ENCODE measurements at places on chromosomes 2 and 18.

- DNase-seq, result no peak
These were observed 48.2 kb downstream of the SLC66A3 start for GRCh38 chr2:11203480-11203879.

- no peak for DNase-seq
These were observed 185.6 kb upstream of the COL3A1 start for GRCh38 chr2:188788621-188789020.

DNA sequence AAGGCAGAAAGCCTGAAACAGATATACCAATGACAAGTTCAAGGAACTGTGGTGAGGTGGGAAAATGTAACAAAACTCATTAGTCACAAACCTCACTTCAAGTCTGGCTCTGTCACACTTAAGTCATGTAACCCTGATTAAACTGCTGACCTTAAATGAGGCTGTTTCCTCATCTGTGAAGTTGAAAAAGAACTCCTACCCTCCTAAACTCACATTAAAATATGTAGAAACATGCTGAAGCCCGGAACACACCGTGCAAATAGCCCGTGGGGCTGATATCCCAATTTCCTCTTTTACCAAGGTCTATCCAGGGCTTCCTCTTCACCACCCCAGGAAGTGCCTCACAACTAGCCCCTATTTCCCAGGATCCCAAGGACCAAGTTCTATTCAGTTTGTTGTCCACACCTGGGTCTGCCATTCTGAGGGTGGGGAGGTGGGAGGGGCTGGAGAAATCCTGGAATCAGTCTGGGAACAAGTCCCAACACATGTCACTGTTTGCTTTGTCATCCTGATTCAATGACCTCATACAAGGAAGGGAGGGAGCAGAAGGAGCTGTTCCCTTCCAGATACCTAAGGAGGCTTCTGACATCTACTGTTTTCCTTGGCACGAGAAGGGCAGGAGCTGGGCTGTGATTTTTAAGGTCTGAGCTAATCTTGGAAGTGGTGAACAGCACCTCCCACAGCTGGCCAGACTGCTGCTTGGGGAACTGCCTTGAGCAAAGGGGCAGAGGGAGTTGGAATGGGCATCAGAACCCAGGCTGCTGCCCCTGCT lies 42.3 kb downstream of the SLC4A1AP start:
- DNase-seq, result no peak

DNA sequence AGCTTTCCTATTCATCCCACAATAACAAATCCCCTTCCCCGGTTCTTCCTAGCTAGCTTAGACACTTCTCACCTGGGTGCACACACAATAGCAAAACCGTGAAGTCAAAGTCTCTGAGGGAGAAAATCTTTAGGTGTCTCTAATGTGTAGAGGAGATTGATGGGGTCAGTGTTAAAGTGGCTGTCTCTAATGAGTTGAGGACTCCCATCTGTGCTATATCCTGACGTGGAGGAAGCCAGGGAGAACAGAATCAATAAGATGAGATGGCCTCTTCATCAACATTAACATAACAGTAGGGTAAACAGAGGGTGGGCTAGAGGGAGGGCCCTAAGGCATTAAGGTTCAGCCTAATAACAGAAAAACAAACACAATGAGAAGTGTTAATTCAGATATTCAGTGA lies 120.4 kb downstream of the SLC5A7 start:
- no peak for DNase-seq

DNA sequence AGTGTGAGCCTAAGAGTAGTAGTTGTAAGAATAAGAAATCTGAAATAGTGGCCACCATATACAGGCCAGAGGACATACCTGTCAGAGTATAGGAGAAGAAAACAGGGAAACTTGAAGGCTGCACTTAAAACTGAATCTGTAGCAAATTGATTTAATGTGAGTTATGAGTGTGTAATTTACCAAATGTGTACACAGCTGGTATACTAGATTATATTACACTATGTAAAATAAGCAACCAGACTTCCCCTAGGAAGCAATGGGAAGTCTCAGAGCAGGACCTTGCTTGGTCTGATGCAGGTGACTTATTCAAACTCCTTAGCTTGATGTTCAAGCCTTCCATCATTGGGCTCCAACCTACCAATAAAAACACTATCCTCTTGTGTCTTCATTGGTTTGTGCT lies 17.3 kb upstream of the EPC2 start:
- DNase-seq, result no peak

- no peak for DNase-seq
These were observed 34.6 kb downstream of the SETBP1 start for GRCh38 chr18:44715245-44715644.

- DNase-seq, result no peak
These were observed 89.1 kb downstream of the HS1BP3 start for GRCh38 chr2:20561637-20562454.

DNA sequence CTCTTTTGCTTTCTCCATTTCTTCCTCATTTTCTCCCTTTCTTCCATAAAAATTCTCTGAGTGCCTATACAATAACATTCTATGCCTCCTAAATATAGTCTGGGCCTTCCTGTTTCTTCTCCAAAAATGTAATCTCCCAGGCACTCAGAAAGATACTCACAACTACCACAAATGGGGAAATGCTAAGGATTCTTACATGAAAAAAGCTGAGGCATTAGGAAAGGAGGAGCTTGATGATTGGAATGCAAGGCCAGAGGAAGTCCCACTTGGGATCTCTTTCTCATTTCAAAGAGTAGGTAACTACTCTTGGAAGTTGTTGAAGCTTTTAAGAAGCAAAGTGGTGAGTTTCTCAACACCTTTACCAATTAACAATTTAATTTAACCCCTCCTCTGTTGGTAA lies 3.4 kb downstream of the VSNL1 start:
- no peak for DNase-seq

DNA sequence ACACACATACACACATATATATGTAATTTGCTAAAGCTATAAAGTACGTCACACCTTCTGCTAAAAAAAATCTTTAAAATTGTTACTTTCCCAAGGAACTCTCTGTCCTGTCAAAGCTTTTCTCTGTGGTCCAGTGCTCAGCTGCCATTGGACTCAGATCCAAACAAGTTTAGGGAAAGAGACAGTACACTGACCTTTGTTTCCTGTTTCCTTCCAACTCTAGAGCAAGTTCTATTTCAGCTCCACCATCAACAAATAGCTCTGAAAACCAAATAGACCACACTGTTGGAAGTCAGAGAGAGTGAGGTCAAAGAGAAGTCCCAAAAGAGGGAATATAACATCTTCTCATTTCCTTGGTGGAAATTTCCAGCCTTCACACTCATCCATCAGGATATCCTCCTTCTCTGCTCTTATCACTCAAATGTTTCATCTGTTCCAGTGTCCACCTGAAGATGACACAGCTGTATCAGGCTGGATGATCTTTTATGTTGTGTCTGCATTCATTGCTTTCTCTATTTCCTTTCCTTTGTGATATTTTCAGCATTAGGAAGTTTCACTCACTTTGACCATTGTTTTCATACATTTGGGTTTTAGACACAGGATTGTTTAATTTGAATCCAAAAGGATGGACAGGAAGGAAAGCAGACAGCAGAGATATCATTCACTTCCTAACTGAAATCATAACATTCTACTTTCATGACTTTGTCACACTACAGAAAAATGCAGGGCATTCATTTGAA lies 192.3 kb upstream of the NT5C1B start:
- no peak for DNase-seq

DNA sequence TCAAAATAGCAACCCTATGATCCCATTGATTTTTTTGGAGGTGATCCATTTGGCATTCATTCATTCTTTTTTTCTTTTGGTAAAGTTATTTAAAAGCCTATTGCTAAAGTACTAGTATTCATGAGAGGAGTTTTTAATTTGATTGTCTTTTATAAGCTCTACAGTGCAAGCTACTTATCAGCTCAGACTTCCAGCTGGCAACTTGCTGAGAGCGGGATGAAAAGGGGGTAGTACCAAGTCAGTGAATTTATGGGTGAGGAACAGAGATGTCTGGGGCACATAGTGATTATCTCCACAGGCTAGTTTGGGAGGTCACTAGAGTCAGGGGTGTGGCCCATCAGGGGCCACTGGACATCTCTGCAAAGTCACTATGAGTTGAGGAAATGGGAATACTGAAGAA lies 202.4 kb downstream of the PIK3C3 start:
- DNase-seq, result no peak

GRCh38 chr18:71371951-71372605 lies 1083.2 kb downstream of the SOCS6 start:
- DNase-seq, result no peak

- no peak for DNase-seq
These were observed 196.0 kb downstream of the PAX3 start for GRCh38 chr2:222102575-222103349.

DNA sequence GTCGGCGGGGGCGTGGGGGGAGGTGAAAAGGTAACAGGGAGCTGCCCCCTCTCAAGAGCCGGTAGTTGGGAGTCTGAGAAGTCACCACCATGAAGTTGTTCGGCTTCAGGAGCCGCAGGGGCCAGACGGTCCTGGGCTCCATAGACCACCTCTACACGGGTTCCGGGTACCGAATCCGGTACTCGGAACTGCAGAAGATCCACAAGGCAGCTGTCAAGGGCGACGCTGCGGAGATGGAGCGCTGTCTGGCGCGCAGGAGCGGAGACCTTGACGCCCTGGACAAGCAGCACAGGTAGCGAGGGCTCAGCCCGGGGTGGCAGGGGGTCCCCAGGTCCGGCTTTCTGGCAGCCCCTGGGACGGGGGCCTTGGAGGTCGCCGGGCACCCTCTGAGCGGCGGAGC lies 47.1 kb upstream of the ZNF519 start:
- DNase-seq, result no peak

- peak; percentile 33 for DNase-seq
These were observed 769 bp downstream of the ATF2 start for GRCh38 chr2:175167076-175167791.

DNA sequence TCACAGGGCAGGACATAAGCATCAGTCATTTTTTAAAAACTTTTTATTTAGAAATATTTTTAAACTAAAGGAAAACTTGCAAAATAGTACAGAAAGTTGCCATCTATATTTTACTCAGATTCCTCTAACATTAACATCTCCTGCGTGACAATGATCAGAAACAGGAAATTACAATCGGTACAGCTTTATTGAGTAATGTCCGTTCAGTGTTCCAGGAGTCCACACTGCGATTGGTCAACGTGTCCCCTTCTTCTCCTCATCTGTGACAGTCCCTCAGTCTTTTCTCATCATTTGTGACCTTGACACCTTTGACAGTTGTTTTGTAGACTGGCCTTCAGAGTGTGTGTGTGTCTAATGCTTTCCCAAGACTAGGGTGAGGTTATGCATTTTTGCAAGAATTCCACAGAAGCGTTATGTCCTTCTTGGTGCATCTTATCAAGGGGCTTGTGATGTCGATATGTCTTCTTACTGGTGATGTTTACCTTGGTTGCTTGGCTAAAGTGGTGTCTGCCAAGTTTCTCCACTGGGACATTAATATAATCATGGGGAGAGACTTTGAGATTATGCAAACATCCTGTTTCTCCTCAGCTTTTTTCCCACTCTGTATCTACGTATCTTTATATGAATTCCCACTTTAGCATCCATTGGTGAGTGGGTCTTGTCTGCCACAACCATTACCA lies 21.4 kb upstream of the TMEM177 start:
- no peak for DNase-seq

DNA sequence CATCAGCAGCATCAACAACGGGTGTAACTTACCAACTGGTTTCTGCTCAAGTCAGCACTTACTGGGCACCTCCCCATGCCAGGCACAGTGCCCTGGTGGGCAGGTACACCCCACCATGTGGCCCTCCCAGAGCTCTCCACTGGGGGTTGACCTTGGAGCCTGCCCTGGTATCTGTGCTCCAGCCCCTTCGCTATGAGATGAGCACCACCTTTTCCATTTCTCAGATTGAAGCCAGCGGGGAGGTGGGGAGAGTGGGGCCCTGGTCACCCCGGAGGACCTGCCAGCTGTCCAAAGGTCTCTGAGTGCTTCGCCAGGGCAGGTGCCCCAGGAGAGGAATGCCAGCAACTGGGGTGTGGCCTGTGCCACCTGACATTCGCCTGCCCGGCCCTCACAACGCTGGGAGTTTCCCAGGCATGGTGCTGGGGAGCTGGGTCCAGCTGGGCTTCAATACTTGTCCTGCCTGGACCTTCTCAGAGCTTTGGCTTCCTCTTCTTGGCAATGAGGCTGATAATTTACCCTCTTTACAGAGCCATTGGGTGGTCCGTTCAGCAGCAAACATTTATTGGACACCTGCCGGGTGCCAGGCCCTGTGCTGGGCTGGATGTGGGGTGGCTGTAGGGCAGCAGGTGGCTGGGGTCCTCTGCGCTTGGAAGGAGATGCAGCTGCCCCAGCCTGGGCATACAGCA lies 5.9 kb upstream of the ZAP70 start:
- no peak for DNase-seq

GRCh38 chr18:74412116-74412880 lies 44.8 kb downstream of the DIPK1C start:
- no peak for DNase-seq

GRCh38 chr2:183126635-183127034 lies 2.4 kb downstream of the NUP35 start:
- no peak for DNase-seq

GRCh38 chr2:241425368-241425767 lies 69.3 kb downstream of the FARP2 start:
- DNase-seq, result no peak
